ENCODE measurements at places on chromosomes 16 and 17. TPM values are rescaled to one million over a fixed set of nuclear protein-coding genes. Genes with fewer than 3 reads are reported as not detected.

DNA sequence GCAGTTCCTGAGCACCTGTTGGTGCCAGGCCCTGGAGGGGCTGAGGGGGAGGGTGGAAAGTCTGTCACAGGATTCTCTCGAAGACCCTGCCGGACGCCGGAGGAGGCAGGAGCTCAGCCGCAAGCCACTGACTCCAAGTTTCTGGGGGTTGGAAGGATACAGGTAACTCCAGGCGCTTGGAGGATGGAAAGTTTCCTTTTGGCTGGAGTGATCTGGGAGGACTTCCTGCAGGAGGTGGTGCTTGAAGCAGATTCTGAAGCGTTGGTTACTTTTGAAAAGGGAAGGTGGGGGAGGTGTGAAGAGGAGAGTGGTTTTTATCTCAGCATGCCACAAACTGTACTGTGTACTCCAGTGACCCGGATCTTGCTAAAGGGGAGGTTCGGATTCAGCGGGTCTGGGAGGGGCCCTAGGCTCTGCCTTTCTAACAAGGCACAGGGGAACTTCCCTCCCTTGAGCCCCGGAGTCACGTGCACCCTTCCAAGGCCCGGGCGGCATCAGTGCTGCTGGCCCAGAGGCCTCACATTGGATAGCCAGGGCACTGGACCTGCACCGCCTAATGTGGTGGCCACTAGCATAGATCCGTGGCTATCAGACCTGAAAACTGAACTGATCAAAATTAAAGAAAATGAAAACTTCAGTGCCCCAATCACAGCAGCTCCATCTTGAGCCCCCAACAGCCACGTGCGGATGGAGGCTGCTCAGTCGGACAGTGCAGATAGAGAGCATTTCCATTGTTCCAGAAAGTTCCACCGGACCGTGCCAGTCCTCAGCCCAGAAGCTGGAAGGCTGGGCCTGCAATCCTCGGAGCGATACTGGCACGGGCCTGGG, 42.2 kb upstream of the GSE1 start:
- no peak overlapping the region for H3K27ac ChIP-seq
- peaks cover 58% of the 10 kb centered on the region for H3K4me1 ChIP-seq
- H3K36me3 ChIP-seq = no peaks in the 10 kb centered on the region
- no peak overlapping the region for H3K4me3 ChIP-seq
- H3K27me3 ChIP-seq = no peaks in the 10 kb centered on the region
- DNase-seq = no peak

GRCh38 chr17:79849953-79850352, 10.7 kb upstream of the CBX4 start:
- H3K36me3 ChIP-seq = no peaks in the 10 kb centered on the region
- peaks cover 4% of the 10 kb centered on the region for H3K27me3 ChIP-seq
- H3K4me3 ChIP-seq = no peak overlapping the region
- H3K27ac ChIP-seq = no peak overlapping the region

- H3K27me3 ChIP-seq = peaks cover 5% of the 10 kb centered on the region
- no peaks in the 10 kb centered on the region for H3K36me3 ChIP-seq
- H3K4me3 ChIP-seq = no peak overlapping the region
- H3K4me1 ChIP-seq = peaks cover 21% of the 10 kb centered on the region
- H3K27ac ChIP-seq = peak overlapping the region; percentile 46
These were observed 9.0 kb upstream of the CDH5 start for GRCh38 chr16:66357523-66357928.

DNA sequence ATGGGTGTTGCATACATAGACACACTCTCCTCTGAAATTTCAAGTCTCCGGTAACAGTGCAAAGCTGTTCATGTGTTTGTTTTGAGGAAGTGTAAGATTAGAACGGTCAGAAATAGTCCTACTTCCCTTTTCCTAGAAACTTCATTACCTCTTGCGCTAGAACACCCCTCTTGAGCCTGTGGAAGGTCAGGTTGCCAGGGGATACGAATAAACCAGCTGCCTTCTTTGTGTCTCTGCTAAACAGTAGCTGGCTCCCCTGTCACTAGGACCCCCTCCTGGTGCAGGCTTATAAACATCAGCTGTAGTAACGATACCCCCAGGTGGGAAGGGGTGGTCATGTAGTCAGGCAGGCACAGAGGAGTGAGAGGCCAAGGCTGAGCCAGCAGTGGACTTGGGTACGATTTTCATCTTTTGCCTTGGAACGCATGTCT, 113.4 kb upstream of the RCVRN start:
- no peak overlapping the region for H3K4me3 ChIP-seq
- no peak for DNase-seq
- no peak overlapping the region for H3K27ac ChIP-seq
- H3K27me3 ChIP-seq = no peaks in the 10 kb centered on the region
- H3K4me1 ChIP-seq = peaks cover 17% of the 10 kb centered on the region
- H3K36me3 ChIP-seq = no peaks in the 10 kb centered on the region

SALL1 gene
- total RNA-seq = 0.12 TPM

CASKIN1 gene
- total RNA-seq = 3.6 TPM

TNFRSF13B gene
- total RNA-seq = not detected
